ENCODE measurements at places on chromosomes 3 and 15.

- DNase-seq, result no peak
These were observed 1.4 kb downstream of the PCCB start for GRCh38 chr3:136251511-136251910.

DNA sequence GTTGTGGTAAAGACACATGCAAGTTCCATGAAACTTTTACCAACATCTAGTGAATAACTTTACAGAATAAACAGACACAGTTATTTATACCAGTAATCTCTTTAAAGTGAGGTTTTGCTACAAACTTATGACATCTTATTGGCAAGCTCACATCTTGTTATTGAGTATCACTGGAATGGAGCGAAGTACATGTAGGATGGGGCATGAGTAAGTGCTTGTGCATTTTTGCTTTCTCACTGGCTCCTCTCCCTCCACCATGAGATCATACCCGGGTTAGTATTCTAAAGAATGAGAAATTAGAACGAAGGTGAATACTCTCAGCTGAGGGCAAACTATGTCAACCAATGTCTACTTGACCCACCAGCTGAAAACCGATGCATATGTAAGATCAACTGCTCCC lies 193.3 kb upstream of the ZNF717 start:
- DNase-seq, result no peak

DNA sequence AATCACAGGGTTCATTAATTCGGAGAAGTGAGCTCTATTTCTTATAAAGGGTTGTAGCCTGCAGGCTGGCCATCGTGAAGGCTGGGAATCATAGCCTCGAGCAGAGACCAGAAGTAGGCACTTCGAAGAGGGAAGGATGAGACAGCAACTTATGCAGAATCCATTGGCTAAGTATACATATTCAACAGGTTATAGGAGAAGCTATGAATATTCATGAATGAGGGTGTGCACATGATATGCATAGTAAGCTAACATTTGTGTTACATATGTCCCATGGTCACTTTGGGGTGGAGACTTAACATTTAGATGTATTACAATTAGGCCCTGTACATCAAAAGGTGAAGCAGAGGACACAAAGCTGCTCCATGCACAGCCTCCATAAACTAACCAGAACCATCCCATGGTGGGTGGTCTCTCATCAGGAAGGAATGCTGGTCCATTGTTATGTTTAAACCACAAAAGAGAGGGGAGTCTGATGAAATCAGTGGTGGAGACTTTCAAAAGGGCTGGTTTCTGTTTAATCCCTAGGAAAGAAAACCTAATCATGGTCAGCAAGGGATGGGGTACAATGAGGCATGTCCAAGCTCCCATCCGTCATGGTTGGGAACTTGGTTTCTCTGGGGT lies 80.8 kb upstream of the FHIT start:
- no peak for DNase-seq

- DNase-seq, result no peak
These were observed 300.7 kb upstream of the SATB1 start for GRCh38 chr3:18725668-18726407.

DNA sequence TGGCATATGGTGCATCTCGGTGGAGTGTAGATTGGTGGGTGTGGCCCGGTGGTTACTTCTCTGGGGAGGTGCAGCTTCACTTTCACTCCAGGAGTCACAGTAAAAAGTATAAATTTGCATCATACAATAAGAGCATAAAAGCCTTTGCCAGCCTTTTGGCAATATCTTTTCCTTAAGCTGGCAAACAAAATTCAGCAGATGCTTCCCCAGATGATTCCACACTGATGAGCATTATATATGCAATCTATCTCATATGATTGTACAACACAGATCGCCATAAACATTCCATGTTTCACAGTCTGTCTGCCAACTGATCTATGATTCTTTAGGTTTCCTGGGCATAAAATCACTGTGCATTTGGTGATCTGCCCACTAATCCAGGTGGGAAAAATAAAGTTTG lies 120.2 kb upstream of the ALCAM start:
- DNase-seq, result no peak

- DNase-seq, result peak; percentile 94
These were observed at the start of gene ADAMTS17 for GRCh38 chr15:100341750-100342560. ADAMTS17 (minus strand) TSS chr15:100341975; CDS start chr15:100341899, 76 bp downstream.

- DNase-seq, result no peak
These were observed 16.6 kb downstream of the GP9 start for GRCh38 chr3:129077222-129077621.

- no peak for DNase-seq
These were observed 819 bp upstream of the RPL24 start for GRCh38 chr3:101687142-101687931.

DNA sequence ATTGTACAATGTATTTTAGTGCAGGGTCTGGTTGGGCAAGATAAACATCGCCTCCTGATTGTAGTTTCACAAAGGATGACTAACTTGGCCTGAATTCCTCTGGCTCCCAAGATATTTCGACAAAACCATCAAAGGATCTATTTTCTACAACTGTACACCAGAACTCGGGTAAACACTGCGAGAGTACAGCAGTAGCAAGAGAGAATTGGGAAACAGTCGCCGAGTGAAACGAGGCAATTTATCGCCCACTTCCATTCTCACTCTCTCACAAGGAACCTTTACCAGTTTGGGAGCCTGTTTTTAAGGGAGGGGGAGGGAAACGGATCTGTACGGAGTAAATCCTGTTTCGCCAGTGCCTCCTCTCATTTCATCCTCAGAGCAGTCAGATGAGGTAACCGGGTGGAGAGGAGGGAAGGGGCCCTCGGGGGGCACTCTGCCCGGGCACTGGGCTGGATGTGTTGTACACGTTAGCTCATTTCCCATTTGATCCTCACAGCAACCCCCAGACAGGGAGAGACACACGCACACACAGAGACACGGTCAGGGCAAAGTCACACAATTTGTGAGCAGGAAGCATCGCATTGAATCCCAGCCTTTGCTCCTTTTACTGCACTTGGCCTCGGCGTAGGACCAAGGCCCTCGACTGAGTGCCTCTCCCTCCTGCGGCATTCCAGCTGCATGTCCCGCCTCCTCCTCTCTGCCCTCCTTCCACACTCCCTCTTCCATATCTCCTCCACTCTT lies 120.1 kb downstream of the LIPC start:
- DNase-seq, result no peak
